H9 (cell line): ENCODE measurements at places on chromosomes 5 and 9. TPM values are rescaled to one million over a fixed set of nuclear protein-coding genes. Genes with fewer than 3 reads are reported as not detected.

Gene NDFIP1
- total RNA-seq, result 26.6 TPM in 2 replicates

Gene ADRA1B
- total RNA-seq, result not detected in 2 replicates

Gene ZNF658
- 3.6 and 4.9 TPM in 2 replicates for total RNA-seq

Gene FAM200C
- total RNA-seq, result 3.9 and 4.3 TPM in 2 replicates

Gene CDH9
- total RNA-seq, result 0.61 and 0.79 TPM in 2 replicates

Gene POU5F2
- total RNA-seq, result 0.11 and 0.22 TPM in 2 replicates

Gene LHFPL2
- 26.3 and 26.6 TPM in 2 replicates for total RNA-seq

Gene NPR3
- total RNA-seq, result not detected in 2 replicates

Gene MARCHF6
- 114 and 118 TPM in 2 replicates for total RNA-seq
